Cerebellar nuclear complex (tissue), 1 donor: ENCODE measurements at places on chromosomes 16 and 17.

- DNase-seq: no peak
Observed at GRCh38 chr16:12896562-12896961, 4.8 kb upstream of the SHISA9 start.

GRCh38 chr17:80109066-80109660, 7.8 kb downstream of the GAA start:
- no peak for DNase-seq

GRCh38 chr16:89708481-89708931, 7.0 kb upstream of the SPATA2L start:
- DNase-seq: no peak

- no peak for DNase-seq
Observed at GRCh38 chr17:52271781-52272180, 113.3 kb upstream of the CA10 start.

GRCh38 chr17:7930841-7931631, 710 bp downstream of the TRAPPC1 start:
- DNase-seq: no peak

GRCh38 chr16:89344846-89345611, 127.5 kb downstream of the ZNF778 start:
- DNase-seq: no peak

DNA sequence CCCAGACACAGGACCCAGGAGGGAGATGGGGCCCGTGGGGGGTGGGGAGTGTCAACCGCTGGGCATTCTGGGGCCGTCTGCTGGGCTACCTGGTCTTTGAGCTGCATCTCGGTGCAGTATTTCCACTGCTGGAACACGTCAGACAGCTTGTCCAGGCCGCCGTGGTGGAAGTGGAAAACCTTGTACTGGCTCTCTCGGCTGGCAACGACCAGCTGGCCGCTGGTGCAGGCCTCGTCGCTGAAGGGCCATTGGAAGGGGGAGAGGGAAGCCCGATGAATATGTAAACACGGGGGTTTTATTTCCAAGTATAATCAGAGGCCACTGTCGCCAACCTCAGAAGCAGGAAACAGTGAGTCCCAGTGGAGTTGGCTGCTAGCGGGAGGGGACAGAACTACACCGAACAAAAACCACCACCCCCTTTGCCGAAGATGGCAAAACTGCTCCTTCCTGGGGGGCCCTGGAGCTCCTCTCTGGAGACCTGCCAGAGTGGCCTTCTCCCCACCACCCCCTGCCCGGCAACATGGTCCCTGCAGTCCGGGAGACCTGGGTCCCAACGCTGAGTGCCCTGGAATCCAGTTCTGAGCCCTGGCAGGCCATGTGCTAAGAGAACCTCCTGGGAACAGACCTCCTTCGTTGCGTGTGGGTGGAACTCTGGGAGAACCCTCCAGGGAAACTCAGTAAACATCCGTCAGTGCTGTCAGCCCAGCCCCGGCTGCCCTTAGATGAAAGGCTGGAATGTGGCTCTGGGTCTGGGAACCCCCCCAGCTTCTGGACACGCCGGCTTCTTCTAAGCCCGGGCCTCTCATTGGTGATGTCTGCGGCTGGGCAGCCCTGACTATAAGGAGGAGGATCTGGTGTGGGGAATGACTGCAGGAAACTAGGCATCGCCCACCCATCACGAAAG, 84.1 kb downstream of the TBC1D16 start:
- DNase-seq: no peak

DNA sequence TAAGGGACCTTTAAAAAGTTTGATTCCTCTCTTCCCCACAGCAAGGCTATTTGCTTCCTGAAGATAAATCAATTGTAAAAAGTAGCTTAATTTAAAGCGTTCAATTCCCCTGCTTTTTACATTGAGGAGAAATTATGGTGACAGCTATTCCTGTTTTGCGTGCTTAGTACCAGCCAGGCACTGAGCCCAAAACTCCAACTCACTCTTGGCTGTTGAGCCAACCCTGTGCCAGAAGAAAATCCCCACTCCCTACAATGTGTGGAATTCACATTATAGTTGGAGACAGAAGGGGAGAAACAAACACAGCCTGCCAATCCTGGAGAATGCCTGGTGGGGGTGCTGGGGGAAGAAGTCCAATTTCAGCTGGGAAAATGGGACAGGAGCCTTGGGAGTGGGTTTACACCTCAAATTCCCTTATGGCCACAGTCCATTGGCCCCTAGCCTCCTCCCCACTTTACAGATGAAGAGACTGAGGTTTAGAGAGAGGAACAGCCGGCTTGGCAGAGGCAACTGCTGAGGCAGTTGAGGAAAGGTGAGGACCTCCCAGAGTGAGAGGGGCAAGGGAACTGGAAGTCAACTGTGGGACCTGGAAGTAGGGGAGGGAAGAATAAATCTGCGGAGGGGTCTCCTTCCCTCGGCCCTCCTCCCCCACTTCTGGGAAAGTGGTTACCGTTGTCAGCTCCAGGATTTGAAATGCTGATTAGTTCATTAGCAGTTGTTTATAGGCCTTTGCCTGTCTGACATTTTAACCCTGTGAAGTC, 26.1 kb downstream of the CDH1 start:
- no peak for DNase-seq

DNA sequence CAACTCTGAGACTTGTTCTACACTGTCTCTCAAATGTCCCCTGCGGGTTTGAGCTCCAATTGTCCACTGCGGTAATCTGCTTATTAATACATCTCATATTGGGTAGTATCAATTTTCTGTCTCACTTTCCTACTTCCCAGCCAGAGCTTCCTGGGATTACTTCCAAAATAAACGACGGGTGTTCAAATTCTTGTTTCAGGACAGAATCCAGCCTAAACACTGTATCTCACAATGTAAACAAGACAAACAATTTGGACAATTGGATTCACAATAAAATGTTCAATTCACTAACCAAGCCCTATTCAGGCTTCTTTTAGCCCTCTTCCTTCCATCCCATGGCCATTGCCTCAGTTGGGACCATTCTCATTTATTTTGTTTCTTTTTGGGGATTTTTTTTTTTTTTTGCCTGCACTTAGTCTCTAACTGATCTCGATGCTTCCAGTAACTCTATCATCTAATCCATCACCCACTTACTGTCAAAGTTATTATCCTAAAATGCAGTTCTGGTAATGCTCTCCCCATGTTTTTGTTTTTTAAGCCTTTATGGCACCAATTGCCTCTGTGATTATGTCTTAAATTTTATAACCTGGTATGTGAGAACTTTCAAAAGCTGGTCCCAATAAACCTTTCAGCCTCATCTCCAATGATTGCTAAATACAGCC, 2.0 kb upstream of the VAT1L start:
- DNase-seq: no peak
